HepG2 (cell line): ENCODE measurements at places on chromosomes 11 and 22.

DNA sequence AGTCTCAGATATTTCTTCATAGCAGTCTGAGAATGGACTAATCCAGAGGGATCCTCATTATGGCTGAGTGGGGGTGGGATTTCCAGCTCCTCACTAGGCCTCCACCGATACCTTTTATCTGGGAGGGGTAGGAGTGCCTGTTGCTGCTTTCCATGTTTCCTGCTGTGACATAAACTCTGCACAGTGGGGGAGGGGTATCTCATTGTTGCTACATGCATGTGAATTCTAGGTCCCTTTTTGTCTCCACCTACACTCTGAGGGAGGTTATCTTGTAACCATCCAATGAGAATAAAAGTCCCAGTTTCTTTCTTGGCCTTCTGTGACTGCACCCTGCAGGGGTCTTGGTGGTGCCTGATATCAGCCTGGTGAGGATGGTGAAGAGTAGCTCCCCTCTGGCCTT is 60.5 kb downstream of the ADAMTS15 start:
- DNase-seq: no peak

GRCh38 chr11:132312701-132313111 is 942.3 kb downstream of the NTM start:
- no peak for DNase-seq

DNA sequence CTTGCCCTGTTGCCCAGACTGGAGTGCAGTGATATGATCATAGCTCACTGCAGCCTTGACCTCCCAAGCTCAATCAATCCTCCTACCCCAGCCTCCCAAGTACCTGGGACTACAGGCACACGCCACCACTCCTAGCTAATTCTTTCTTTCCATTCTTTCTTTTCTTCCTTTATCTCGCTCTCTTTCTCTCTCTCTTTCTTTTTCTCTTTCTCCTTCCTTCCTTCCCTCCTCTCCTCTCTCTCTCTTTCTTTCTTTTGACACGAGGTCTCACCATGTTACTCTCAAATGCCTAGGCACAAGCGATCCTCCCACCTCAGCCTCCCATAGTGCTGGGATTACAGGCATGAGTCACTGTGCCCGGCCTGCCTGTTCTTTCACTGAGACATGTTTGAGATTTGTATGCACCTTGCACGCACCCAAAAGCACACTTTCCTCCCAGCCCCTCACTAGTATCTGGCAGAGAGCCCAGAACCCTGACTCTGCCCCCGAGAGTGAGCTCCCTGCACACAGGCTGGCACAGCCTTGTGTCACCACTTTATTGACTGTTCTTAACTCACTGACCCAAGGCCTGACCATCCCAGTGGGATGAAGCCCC is 56.8 kb downstream of the CD6 start:
- DNase-seq: no peak

DNA sequence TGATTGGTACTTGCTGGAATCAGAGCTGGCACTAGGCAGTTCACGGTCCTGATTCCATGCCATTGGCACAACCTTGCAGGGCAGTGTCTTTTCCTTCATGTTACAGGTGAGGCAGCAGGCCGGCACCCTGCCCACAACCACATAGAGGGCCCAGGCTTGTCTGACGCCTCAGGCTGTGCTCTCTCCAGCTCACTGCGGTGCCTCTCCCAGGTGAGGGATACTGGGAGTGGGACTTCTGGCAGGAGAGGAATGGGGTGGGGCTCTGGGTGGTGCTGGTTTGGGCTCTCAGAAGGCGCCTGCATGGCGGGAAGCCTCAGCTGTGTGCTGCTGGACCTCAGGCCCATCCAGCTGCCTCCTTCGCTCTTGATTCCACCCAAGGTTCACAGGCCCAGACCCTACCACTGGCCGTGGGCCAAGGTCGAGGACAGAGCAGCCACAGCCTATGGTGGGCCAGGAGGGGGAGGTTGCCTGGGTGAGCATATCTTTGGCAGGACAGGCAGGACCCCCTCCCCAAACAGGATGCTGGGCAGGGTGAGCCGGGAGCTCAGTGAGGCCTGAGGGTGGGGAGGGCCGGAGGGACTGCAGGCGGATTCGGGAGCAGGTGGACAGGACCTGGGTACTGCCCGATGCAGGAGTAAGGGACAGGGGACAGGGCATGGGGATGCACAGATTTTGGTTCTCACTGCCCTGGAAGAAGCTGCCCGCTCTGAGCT is 7.0 kb upstream of the MPPED1 start:
- DNase-seq: no peak
